ENCODE measurements at places on chromosomes 3 and 15. TPM values are rescaled to one million over a fixed set of nuclear protein-coding genes. Genes with fewer than 3 reads are reported as not detected.

- H3K4me1 ChIP-seq, result no peaks in the 10 kb centered on the region
- DNase-seq, result no peak
- no peak overlapping the region for H3K27ac ChIP-seq
- H3K36me3 ChIP-seq, result no peaks in the 10 kb centered on the region
- H3K4me3 ChIP-seq, result no peak overlapping the region
- H3K27me3 ChIP-seq, result no peaks in the 10 kb centered on the region
Measured at GRCh38 chr3:5980475-5980874, 793.0 kb downstream of the EDEM1 start.

DNA sequence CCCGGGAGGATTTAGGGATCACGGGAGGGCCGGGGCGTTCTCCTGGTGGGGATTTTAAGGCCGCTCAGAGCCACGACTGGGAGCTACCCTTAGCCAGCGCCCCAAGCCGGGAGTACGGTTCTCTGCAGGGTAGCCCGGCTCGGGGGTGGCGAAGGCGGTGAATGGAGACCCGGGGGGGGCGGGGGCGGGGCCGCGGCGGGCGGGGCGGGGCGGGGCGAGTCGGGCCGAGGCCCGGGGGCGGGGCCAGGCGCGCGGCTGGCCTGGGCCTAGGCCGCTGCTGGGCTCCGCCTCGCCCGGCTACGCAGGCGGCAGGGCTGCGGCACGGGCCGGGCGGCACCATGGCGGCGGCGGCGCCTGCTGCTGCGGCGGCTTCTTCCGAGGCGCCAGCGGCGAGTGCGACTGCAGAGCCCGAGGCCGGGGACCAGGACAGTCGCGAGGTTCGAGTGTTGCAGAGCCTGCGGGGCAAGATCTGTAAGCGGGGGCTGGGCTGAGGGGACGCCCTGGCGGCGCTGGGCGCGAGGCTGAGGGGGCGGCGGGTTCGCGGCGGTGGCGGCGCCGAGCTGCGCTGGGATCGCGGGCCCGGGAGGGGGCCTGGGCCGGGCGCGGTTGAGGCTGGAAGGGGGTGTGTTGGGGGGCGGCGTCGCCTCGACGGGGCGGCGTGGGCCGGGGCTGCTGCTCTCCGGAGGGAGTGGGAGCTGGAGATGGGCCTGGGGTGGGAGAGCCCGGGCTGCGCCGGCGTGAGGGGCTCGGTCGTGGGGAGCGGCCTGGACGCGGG is at the start of gene RASA2:
TSS of gene RASA2 (plus strand) at position 282 of the 775 bp plus-strand sequence. CDS start at position 339, 57 bp downstream.
- peaks cover 60% of the 10 kb centered on the region for H3K4me1 ChIP-seq
- peak within 1 kb of the TSS; percentile 91 for H3K4me3 ChIP-seq
- no peaks in the 10 kb centered on the region for H3K27me3 ChIP-seq
- H3K27ac ChIP-seq, result peak within 1 kb of the TSS; percentile 95
- peak; percentile 58 for DNase-seq

- peak; percentile 27 for DNase-seq
- peaks cover 13% of the 10 kb centered on the region for H3K27me3 ChIP-seq
- no peaks in the 10 kb centered on the region for H3K4me1 ChIP-seq
Measured at GRCh38 chr15:89971592-89971997, 29.5 kb upstream of the ZNF710 start.

- no peak for DNase-seq
- H3K4me1 ChIP-seq, result peaks cover 39% of the 10 kb centered on the region
- peaks cover 15% of the 10 kb centered on the region for H3K36me3 ChIP-seq
- no peak overlapping the region for H3K4me3 ChIP-seq
Measured at GRCh38 chr3:192884777-192885773, 32.6 kb downstream of the MB21D2 start.

GNAT1 gene
- total RNA-seq, result not detected

DNA sequence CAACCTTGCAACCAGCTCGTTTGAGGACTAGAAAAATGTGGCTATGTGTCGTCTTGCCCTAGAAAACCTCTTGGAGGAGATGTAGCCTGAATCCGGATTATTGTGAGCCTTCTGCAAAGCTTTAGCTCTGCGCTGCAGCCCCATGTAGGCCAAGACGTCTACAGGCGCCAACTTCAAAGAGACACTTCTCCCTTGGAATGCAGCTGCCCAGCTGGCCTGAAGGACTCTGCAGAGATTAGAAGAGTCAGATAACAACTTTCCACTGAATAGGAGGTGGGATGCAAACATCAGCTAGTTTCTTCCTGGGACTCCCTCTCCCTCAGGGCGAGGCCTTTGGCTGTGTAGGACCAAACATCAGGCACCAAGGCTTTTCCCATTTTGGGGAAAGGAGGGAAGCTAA is 356.5 kb upstream of the IL12A start:
- no peak for DNase-seq
- H3K27me3 ChIP-seq, result no peaks in the 10 kb centered on the region
- no peaks in the 10 kb centered on the region for H3K36me3 ChIP-seq
- H3K4me3 ChIP-seq, result no peak overlapping the region

- no peaks in the 10 kb centered on the region for H3K4me1 ChIP-seq
- DNase-seq, result no peak
- no peak overlapping the region for H3K4me3 ChIP-seq
- no peak overlapping the region for H3K27ac ChIP-seq
- no peaks in the 10 kb centered on the region for H3K27me3 ChIP-seq
Measured at GRCh38 chr15:70835415-70835814, 18.5 kb downstream of the LARP6 start.

- no peak overlapping the region for H3K4me3 ChIP-seq
- no peaks in the 10 kb centered on the region for H3K36me3 ChIP-seq
- H3K27me3 ChIP-seq, result peaks cover 4% of the 10 kb centered on the region
- no peak overlapping the region for H3K27ac ChIP-seq
- H3K4me1 ChIP-seq, result no peaks in the 10 kb centered on the region
Measured at GRCh38 chr15:62853114-62853840, 189.3 kb upstream of the TPM1 start.

DNA sequence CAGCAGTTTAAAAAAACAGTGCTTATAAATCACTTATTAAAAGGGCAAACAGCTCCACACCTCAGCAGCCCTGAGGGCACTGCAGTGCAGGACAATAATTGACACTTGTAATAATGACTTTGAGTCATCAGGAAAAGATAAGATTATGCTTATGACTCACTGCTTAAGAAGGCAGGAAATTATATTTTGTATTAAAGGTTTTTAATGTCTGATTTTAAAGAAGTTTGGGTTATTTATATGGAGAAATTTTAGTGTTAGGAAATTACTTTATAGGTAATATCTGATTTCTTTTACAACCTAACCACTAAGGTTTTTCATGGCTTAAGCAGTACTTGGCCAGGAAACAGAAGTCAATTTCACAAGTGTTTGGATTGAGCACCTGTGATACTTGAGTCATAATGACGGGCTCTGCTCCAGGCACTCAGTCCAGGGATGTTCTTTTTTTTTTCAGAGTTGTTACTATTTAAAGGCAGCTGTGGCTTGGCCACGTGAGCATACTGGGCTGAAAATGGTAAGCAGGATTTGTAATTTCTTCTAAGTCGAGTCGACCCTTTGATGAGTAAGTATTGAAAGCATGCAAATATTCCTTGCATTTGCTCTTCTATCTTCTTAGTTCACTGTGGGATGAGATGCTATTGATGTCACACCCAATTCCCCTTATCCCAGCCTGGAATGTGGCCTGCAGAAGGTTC is 21.6 kb upstream of the SLC6A20 start:
- H3K36me3 ChIP-seq, result no peaks in the 10 kb centered on the region
- peaks cover 23% of the 10 kb centered on the region for H3K27me3 ChIP-seq
- no peak for DNase-seq
- H3K4me3 ChIP-seq, result no peak overlapping the region

DNA sequence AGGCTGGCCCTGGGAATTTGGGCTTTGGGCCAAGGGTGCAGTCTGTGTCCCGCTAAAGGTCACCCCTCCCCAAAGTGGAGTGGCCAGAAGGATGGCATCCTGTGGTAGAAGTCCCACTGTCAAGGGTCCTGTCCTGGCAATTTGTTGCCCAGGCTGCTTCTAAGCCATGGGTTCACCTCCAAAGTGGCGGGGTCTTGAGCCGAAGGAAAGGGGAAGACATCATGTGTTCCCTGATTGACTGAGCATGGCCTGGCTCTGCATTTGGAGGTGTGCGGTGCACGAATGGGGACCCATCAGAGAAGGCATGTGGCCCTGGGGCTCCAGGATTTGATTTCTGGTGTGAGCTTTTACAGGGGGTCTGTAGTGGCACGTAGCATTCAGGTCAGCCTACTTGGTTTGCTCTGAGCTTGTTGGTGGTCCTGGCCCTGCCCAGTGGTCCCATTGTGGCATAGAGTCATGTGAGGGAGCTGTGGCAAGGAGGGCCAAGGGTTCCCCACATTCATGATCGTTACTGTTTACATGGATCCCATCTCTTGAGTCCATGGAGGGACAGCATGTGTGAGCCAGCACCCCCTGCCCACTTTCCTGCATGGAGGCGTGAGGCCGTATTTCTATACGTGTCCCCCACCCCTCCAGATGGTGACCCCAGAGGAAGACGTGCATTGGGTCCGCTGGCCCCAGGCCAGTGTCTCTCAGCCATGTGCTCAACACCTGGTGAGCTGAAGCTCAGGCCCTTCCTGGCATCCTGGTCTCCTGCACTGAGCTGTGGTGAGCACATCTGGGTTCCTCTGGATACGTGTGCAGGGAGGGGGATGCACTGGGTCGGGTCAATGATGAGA is 225.1 kb downstream of the SNRPN start:
- DNase-seq, result no peak
- no peak overlapping the region for H3K4me3 ChIP-seq

DNA sequence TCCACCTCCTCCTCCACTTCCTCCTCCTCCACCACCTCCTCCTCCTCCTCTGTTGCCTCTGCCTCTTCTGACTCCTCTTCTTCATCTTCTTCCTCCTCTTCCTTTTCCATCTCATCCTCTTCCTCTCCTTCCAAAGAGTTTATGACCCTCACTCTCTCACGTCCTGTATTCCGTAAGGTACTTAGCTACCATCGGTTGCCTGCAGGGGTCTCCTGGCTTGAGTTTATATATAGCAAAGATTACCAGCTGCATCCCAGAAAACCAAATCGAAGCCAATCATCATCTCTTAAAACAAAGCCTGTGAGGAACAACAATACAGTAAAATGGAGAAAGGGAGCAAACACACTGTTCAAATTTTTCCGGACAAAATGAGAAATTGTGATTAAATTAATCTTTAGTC is 317.4 kb downstream of the C3orf38 start:
- H3K27me3 ChIP-seq, result no peaks in the 10 kb centered on the region
- no peaks in the 10 kb centered on the region for H3K4me1 ChIP-seq
- no peak for DNase-seq
- H3K4me3 ChIP-seq, result no peak overlapping the region

DNA sequence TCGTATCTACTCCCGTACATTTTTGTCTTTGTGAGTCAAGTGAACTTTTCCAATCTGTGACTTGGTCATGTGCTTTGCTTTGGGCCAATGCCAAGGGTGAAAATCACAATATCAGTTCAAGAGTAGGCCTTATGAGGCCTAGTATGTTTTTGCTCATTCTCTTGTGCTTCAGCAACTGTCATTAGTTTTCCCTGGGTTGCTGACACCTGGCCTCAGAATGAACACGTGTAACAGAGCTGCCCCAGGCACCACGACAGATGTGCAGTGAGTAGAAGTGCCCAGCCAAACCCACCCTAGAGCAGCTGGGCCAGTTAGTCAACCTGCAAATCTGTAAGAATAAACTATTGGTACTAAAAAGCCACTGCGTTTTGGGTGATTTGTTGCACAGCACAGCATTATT is 460.3 kb upstream of the WNT5A start:
- DNase-seq, result no peak
- no peak overlapping the region for H3K27ac ChIP-seq
- no peaks in the 10 kb centered on the region for H3K27me3 ChIP-seq

DNA sequence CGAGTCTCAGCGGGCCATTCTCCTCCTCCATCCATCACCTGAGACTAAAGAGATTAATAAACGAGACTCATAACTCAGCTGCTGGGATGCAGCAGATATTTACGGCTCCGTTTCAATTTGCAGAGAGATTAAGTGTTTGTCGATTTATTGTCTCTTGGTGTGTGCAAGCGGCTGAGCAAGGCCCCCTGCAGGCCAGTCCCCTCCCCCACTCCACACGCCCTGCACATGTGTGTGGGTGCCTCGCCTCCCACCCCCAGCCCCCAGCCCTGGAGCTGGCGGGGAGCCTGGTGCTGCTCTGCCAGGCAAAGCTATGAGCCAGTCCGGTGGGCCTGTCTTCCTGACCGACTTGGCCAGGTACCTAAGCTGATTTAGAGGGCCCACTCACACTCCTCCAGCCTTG is 63.0 kb downstream of the CYP11A1 start:
- peaks cover 26% of the 10 kb centered on the region for H3K27me3 ChIP-seq
- H3K27ac ChIP-seq, result no peak overlapping the region
- DNase-seq, result no peak
- H3K4me1 ChIP-seq, result no peaks in the 10 kb centered on the region
- H3K4me3 ChIP-seq, result no peak overlapping the region

C15orf40 gene
- total RNA-seq, result 22.1 TPM

GRCh38 chr15:63928185-63928842 is 94.6 kb upstream of the HERC1 start:
- no peak for DNase-seq
- H3K4me1 ChIP-seq, result peaks cover 8% of the 10 kb centered on the region
- no peaks in the 10 kb centered on the region for H3K36me3 ChIP-seq
- H3K27ac ChIP-seq, result no peak overlapping the region
- H3K4me3 ChIP-seq, result no peak overlapping the region

GRCh38 chr15:51830276-51830806 is 888 bp downstream of the TMOD3 start:
- DNase-seq, result no peak
- peaks cover 12% of the 10 kb centered on the region for H3K27me3 ChIP-seq
- peaks cover 42% of the 10 kb centered on the region for H3K4me1 ChIP-seq

TRIM42 gene
- not detected for total RNA-seq

UCN2 gene
- 0.11 TPM for total RNA-seq

TWF2 gene
- 89.7 TPM for total RNA-seq

DNA sequence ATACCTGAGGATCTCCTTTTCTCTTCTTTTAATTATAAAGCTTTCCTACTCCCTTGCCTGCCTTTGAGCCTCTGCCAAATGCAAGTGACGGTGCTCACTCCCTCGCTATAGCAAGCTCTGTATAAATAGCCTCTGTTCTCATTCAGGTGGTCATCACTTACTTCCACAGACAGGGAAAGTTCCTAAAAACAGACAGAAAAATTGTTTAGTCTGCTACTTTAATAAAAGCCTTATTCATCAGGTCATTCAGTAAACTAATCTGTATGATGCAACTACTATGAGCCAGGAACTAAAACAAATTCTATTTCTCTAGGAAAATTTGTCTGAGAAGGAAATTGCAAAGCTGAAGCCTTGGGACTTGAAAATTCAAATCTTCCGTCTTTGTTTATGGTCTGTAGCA is 10.2 kb upstream of the DLG1 start:
- peaks cover 14% of the 10 kb centered on the region for H3K27me3 ChIP-seq
- no peak for DNase-seq
- H3K27ac ChIP-seq, result no peak overlapping the region

DNA sequence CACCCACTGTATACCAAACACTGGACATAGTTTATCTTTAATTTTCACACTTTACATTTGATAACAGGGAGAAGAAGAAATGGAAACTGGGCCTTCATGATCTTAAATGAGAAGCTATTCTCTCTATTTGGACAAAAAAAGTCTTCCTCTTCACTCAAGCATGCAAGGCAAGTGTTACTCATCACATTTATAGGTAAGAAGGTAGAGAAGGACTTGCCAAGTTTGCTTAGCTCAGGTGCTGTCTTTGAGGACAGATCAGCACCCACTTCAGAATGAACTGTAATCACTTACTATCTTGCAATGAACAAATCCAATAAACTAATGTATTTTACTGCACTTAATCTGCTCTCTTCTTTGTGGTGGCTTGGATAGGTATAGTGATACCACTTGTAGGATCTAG is 1.1 kb upstream of the MYH15 start:
- no peak overlapping the region for H3K4me3 ChIP-seq
- no peak overlapping the region for H3K27ac ChIP-seq
- peaks cover 6% of the 10 kb centered on the region for H3K27me3 ChIP-seq
- no peak for DNase-seq
- H3K36me3 ChIP-seq, result no peaks in the 10 kb centered on the region
- peaks cover 4% of the 10 kb centered on the region for H3K4me1 ChIP-seq

LZTFL1 gene
- 3.2 TPM for total RNA-seq

ZNF80 gene
- 0.74 TPM for total RNA-seq
